Endothelial cell of umbilical vein (primary cell): ENCODE measurements at places on chromosomes 5 and 9.
A peak's percentile ranks its signal among the peaks of the same experiment; 100 is the strongest.

- peak; percentile 48 for DNase-seq
Measured at GRCh38 chr9:91059713-91060112, 258.1 kb downstream of the SYK start.

DNA sequence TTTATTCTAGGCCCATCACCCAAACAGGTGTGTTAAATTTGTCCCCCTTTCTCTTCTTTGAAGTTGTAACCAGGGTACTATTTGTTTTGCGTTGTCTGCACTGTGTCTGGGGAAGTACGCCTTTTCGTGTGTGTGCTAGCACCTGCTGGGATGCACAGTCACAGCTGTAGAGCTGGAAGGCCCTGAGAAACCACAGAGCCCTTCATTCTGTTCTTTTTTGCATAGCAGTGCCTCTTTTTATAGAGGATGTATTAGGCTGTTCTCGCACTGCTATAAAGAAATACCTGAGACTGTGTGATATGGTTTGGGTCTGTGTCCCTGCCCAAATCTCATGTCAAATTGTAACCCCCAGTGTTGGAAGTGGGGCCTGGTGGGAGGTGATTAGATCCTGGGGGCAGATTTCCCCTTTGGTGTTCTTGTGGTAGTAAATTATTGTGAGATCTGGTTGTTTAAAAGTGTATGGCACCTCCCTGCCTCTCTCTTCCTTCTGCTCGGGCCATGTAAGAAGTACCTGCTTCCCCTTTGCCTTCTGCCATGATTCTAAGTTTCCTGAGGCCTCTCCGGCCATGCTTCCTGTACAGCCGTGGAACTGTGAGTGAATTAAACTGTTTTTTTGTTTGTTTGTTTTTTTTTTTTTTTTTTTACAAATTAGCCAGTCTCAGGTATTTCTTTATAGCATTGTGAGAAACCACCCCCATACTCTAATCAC, 14.0 kb downstream of the SEC61B start:
- DNase-seq: no peak

GRCh38 chr5:85500869-85501268, 1116.2 kb upstream of the EDIL3 start:
- no peak for DNase-seq

DNA sequence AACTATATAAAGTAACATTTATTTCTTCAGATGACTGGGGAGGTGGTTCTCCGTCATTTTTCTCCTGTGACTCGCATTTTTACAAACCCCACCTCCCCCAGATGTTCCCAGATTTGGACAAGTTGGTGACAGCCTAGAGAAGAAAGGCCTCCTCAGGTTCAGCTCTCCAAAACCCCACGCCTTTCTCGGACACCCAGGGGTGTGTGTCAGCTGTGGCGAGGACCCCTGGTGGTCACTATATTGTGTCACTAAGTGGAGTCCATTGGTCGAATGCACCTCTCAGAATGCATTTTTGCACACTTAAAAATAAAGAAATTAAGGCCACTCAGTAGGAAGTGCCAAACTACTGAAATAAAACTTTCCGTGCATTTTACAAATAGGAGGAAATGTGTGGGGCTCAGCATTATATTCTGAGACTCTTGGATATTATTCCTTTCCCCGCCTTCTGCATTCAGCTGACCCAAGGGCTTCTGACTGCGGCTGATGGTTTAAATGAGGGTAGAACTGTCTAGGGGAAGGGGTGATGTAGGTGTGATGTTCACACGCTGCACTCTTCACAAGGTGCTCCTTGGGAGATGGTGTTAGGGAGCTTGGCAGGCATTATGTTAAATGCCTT, 47.6 kb downstream of the ACO1 start:
- peak; percentile 54 for DNase-seq

DNA sequence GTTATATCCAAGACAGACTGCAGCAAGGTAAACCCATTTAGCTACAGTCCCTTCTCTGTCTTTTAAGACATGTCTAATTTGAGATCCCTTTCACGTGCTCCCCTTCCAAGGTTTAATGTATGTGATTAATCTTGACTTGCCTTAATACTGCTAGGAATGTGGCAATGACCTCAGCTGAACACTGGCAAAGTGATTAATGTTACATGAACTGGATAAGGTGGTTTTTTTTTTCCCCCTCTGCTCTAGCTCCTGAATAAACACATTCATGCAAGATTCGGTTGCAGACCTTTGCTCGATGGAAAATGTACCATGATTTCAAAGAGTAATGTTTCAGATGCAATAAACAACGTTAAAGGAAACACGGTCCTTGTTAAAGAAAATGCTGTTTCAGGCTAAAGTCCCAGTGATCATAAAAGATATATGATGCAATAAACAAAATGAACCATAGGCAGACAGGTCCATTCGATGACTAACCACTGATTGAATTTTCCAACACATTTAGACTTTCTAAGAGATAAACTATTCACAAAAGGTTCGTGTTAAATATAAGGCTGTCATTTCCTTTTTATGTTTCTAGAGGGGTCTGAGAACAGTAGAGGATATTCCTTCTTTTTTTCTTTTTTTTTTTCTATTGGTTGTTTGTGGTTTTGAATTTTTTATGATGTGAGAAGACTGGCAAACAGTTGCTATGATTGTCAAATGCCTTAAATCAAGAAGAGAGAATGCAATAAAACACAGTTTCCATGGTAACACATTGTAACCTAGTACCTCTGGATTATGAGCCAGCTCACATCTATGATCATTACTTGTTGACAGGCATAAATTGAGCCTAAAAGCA, 44.7 kb upstream of the ZNF608 start:
- DNase-seq: peak; percentile 36

GRCh38 chr5:1800472-1801221, 560 bp upstream of the NDUFS6 start:
- peak; percentile 65 for DNase-seq

- DNase-seq: no peak
Measured at GRCh38 chr5:93460286-93460685, 120.7 kb downstream of the NR2F1-AS1 start.

DNA sequence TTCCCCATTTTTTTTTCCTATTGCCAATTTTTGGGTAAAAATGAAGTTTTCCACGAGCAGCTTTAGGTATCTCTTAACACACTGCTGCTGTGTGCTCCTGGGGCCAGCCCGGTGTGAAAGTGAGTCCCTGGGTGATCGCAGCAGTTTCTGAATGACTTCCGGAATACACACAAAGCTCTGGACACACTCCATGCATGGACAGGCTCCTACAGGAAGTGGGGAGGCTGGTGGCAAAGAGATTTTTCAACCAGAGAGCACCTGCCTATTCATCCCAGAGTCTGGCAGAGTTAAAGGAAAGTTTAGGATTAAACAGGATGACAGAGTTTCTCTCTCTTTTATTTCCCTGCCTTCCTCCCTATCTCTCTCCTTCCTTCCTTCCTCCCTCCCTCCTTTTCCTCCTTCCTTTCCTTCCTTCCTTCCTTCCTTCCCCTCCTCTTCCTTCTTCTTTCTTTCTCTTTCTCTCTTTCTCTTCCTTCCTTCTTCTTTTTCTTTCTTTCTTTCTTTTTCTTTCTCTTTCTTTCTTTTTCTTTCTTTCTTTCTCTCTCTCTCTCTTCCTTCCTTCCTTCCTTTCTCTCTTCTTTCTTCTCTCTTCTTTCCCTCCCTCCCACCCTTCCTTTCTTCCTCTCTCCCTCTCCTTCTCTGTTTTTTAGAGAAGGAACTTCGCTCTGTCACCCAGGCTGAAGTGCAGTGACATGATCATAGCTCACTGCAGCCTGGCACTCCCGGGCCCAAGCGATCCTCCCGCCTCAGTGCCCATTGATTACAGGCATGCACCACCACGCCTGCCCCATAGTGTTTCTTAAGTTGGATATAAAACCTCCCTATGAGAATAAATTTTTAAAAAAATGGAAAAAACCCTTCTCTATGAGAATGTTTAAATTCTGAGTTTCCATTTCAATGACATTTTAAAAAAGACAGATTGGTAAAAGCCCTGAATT, 38.7 kb upstream of the UBTD2 start:
- no peak for DNase-seq

- no peak for DNase-seq
Measured at GRCh38 chr5:103793595-103794182, 231.1 kb upstream of the NUDT12 start.

- no peak for DNase-seq
Measured at GRCh38 chr5:80759866-80760577, 105.2 kb upstream of the DHFR start.

DNA sequence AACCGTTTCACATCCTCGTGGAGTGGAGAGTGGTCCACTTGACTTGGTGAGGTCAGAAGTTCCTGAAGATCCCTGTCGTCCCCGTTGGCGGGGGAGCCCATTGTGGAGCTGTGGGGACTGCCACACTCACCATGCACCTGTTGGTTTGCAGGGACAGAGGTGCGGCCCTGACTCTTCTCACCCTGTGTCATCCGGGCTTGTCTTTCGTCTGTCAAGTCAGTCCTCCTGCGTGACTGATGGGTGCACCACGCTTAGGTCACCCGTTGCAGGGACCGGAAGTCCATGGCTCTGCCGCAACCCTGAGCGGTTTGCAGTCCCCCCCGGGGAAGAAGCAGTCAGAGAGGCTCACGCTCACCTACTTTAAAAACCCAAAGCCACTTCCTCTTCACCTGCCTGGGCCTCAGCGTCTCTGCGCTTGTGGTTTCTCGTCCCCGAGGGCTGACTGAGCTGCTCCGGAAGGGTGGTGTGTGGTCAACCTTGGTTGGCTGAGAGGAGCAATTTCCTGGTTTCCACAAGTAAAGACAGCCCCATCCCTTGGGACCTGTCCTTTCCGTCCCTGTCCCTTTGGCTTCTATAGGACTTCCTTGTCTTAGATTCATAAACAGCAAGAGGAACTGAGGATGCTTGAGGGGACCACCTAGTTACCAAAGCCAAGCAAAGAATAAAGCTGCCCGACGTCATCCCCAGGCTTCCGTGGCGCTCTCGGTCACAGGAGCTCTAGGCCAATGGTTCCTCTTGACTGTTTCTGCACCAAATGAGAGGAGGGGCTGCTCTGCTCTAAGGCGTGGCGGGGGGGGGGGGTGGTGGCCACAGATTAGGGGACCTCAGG, 53.2 kb downstream of the USP20 start:
- no peak for DNase-seq

GRCh38 chr9:82512728-82513127, 524.2 kb downstream of the SPATA31D1 start:
- no peak for DNase-seq

- DNase-seq: peak; percentile 63
Measured at GRCh38 chr5:172293054-172293744, 9.6 kb upstream of the UBTD2 start.

- DNase-seq: no peak
Measured at GRCh38 chr5:142767911-142768310, 2.3 kb upstream of the ARHGAP26 start.

DNA sequence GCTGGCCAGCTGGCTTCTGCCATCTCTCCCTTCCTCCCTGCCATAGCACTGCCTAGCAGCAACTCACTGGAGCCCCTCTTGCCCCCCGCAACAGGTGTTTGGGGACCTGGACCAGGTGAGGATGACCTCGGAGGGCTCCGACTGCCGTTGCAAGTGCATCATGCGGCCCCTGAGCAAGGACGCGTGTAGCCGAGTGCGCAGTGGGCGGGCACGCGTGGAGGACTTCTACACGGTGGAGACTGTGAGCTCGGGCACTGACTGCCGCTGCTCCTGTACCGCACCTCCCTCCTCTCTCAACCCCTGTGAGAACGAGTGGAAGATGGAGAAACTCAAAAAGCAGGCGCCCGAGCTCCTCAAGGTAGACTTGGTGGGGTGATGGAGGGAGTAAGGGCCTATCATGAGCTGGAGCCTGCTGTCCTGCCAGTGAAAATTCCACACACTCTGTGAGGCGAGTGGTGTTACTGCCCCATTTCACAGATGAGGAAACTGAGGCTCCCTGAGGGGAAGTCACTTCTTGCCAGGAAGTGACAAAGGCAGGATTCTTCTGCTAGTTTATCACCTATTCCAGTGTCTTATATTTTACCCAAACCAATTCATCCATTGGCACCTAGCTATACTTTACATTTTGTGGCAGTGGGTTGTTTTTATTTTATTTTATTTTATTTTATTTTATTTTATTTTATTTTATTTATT, 10.1 kb downstream of the OLFML2A start:
- no peak for DNase-seq

DNA sequence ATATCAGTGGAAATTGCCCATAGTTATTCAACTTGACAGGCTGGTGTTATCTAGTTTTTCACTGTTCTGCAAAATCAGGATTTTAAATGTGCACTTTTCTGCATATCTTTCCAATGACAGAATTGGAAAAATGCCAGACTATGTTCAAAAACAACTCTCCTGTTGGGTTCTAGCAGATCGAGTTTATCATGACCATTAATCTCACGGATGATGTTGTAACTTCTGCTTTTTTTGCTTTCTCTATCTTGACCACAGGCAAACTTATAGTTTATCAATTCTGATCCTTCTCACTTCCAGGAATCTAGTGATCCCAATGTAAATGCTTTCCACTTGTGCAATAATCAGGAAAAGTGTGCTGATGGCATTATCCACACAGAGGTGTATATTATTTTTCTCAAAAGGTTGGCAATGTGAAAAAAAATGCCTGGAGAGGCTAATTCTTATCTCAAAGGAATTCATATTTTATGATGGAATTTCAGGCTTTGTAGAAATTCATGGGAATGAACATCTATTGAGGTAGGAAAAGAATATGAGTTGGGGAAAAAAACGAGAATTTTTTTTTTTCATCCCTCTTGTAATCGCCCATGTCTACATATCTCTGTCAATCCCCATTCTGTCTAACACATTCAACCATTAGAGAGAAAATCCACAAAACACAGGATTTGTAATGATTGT, 73.6 kb upstream of the DAB2 start:
- peak; percentile 67 for DNase-seq

- DNase-seq: no peak
Measured at GRCh38 chr5:94784536-94785505, 166.4 kb downstream of the SLF1 start.

DNA sequence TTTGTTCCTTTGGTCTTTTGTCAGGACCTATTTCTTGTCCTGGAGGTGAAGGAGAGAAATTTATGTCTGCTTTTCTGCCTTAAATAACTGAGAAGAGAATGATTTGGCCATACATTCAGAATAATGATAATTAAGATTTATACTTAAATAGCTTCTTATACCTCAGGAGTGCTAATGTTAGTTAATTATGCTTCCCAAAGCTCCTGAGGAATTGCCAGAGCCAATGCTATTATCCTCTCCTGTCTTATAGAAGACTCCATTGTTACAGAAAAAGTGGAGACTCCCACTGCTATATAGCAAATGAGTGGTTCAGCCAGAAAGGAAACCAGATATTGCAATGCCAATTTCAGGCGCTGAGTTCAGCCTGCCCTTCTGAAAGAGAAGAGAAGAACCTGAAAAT, 67.0 kb downstream of the NTRK2 start:
- DNase-seq: no peak

- no peak for DNase-seq
Measured at GRCh38 chr9:132864691-132865090, 13.4 kb downstream of the AK8 start.

DNA sequence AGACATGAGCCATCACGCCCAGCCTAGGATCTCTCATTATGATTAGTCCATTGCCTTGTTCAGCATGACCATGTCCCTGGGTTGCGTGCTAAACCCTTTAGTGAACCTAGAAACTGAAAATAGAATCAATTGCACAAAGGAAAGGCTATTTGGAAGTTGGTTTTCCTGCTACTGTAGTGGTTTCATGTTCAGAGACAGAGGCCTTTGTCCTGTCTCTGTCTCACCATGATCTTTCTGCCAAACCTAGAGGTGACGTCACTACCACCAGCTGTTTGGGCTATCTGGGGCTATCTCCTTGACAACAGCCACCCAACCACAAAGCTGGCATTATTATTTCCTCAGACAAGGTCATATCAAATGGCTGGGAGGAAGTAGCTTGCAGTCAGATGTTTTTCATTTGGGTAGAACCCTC, 4.0 kb upstream of the CDK5RAP2 start:
- DNase-seq: peak; percentile 80
